ENCODE measurements at places on chromosomes 11 and 22. TPM values are rescaled to one million over a fixed set of nuclear protein-coding genes. Genes with fewer than 3 reads are reported as not detected.
A peak's percentile ranks its signal among the peaks of the same experiment; 100 is the strongest.

GRCh38 chr22:46738647-46739093 is 618 bp upstream of the CERK start:
- no peak for DNase-seq

GRCh38 chr22:48881326-48881980 is 946.2 kb downstream of the BRD1 start:
- DNase-seq = no peak

- DNase-seq = peak; percentile 89
Measured at GRCh38 chr11:1827095-1827813, 7.5 kb upstream of the SYT8 start.

KRTAP5-11 gene
- not detected for total RNA-seq

RFPL2 gene
- total RNA-seq = not detected

- no peak for DNase-seq
Measured at GRCh38 chr22:21622011-21622918, 7.6 kb downstream of the YDJC start.

LRRN4CL gene
- 0.24 TPM for total RNA-seq

DNA sequence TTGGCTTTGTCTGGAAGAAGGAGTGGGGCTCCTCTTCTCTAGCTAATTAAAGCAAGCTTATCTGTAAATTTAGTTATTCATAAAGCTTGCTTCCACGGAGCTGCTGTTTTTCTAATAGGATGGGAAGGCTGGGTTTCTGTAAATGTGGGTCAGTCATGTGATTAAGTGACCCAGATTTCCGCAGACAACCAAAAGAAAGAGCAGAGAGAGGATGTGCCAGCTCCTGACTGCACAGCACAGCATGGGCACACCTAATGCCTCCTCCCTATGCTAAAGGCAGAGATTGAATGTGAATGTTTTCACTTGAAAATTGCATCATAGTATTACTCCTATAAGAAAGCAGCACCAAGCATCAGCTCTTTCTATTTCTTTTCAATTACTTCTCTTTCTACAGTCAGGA is 160.2 kb downstream of the FAT3 start:
- DNase-seq = no peak

- no peak for DNase-seq
Measured at GRCh38 chr11:45204761-45205160, 58.3 kb downstream of the PRDM11 start.

GRCh38 chr11:34588023-34588422 is 32.9 kb upstream of the EHF start:
- no peak for DNase-seq

DNA sequence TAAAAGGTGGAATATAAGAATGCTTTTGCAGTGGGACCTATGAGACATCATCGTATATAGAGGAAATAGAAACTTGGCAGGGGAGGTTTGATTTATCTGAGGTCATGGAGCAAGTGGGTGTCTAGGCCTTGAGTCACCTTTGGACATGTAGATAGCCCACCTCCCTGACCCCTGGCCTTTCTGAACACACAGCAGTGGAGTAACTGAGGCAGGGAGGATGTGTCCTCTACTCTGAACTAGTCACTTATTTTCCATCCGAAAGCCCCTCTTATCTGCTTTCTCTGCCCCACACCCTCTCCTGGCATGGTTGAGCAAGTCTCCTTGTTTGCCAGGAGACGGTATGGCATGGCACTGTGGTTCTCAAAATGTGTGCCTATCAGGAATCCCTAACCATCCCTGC is 7.9 kb downstream of the CD82 start:
- no peak for DNase-seq

DNA sequence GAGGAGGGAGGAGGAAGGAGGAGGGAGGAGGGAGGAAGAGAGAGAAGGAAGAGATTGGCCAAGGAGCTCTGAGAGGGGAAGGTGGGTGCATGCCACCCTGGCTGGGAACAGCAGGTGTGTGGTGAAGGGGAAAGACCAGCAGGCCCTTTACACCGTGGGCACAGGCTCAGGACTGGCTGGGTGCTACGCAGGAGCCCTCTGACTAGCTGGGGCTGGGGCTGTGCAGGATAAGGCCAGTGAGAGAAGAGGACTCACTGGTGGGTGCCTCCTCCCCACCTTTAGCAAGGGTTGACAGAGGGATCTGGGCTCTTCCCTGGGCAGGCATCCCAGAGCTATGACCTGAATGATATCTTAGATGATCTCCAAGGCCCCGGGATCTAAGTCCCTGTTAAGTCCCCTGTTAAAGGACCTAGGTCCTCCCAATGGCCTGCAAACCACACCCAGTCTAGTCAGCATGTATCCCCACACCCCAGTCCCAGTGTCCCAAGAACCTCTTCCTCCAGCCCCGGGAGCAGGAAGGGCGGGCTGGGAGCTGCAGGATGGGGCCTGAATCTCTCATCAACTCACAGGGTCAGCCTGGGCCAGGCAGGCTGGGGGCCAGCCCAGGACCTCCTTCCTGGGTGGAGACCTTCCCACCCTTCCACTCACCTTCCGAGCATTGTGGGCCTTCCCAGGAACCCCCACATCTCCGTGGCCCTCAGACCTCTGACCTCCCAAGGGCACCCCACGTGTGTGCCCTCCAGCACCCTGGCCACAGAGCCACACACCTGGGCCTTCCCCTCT is 55.4 kb downstream of the CDKN1C start:
- DNase-seq = no peak
